Stimulated activated CD4-positive, alpha-beta T cell treated with anti-CD3 and anti-CD28 coated beads, Interleukin-15, amount 100 ng/mL, for 1 hour (primary cell): ENCODE measurements at places on chromosomes 5 and 9.

DNA sequence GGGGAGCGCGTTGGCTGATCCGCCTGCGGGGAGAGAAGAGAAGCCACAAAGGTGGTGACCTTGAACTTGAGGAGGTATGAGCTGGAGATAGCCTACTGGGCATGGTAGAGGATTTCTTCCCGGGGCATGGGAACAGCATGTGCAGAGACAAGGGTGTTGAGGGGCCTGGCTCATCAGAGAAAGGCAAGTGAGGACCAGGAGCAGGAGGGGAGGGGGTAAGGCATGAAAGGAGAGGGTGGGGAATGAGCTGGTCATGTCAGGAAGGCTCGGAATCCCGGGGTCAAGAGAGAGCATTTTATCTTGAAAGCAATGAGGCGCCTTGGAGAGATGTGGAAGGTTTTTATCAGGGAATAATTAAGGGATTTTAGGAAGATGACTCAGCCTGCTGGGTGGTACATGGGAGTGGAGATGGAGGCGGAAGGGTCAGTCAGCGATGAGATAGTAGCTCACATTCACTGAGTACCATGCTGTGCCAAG, 121.1 kb downstream of the LHX2 start:
- no peak for DNase-seq

DNA sequence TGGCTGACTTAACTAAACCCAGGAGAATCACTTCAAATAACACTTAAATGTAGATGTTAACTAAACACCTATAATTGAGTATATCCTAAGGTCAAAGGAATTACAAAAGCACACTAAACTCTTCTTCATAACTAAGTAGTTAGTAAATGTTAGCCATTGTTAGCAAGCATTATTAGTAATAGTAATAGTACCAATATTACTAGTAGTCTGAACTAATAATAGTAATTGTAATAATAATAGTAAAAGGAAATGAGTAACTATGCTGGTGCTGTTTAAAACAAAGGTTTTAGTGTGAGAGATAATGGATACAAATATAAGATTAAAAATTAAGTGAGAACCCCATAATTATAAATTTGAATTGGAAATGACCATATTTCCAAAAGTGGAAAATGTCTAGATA, 641.9 kb upstream of the RORB start:
- DNase-seq: no peak

- DNase-seq: no peak
These were observed 85.5 kb downstream of the PALM2AKAP2 start for GRCh38 chr9:109865521-109865920.

GRCh38 chr9:94706922-94707321, 19.6 kb upstream of the AOPEP start:
- DNase-seq: no peak

- no peak for DNase-seq
These were observed 111.9 kb downstream of the FEM1C start for GRCh38 chr5:115432691-115433090.

DNA sequence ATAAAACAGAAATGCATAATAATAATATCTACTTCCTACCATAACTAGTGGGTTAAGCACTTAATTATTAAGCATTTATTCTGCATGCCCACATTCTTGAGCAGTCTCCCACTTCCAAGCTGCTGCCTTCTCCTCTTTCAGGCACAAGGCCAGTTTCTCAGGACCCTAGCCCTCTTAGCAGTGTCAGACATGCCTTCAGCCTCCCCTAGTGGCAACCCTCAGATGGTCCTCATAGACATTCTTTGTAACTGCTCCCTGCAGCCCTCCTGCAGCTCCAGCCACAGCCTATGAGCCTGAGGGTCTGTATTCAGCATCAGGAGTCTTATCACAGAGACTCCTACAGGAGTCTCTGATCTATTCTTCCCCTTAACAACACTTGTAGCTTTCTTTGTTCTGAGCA, 3.9 kb downstream of the IL9 start:
- DNase-seq: no peak

DNA sequence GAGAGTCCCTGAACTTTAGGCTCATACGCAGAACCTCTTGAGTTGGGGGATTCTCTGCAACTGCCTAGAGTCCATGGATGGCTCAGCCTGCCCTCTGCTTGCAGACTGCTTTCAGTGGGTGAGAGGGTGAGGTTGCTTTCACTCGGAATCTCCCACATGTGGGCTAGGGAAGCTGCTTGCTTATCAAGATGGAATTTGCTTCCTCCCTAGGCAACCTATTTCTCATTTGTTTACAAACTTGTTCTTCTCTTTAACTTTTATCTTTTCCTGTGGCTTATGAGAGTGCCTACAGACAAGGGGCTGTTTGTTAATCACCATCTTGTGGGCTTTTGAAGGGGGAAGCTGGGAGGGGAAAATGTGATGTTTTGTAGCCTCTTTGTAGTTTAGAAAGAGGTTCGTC, 10.0 kb downstream of the TLE4 start:
- DNase-seq: no peak

DNA sequence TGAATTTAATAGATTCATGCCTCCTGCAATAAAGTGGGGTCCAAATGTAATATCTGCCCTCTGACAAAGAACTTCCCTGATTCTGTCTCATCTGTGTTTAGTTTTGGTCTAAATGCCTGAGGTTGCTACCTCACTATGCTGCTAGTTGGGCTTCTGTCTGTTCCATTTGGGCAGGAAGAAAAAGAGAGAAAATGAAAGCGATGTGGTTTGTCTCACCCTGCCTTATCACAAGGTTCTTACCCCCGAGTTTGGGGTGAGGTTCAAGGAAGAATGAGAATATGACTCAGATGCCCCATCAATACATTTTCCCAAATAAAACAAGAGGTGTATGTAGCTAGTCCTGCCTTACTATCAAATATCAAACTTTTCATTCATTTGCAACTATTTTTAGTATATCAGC, 132.1 kb upstream of the MTAP start:
- DNase-seq: no peak

- DNase-seq: no peak
These were observed 100.7 kb downstream of the CWC27 start for GRCh38 chr5:64869419-64869818.

DNA sequence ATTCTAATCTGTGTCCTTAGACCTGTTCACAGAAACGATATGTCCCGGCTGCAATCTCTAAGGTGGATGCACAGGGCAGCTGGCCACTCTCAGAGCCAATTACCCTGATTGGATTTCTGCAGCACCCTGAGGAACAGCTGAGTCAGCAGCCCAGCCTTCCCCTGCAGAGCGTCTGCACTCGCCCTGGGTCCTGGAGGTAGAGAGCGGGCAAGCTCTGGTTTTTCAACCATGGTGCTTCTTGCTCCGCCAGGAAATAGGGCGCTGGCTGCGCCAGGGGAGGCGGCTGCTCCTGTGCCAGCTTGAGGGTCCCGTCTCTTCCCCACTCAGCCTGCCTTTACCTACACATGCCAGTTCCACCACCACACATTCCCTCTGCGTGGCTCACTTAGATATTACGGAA, 19.2 kb downstream of the NDUFS6 start:
- no peak for DNase-seq

DNA sequence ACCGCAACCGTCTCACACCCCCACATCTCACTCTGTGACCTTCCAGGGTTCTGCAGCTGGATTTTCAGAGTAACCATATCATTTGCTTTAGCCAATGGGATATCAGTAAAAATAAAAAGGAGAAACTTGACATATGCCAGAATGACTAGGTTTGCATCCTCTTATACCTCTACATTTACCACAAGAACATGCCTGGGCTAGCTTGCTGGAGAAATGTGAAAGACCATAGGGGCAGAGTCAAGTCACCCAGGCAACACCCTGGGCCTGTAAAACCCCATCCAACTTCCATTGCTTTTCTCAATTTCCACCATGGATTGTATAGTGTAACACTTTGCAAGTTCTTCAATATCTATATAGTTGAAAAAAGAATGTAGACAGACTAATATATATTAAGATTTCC, 731.1 kb downstream of the PTPRD start:
- DNase-seq: no peak

- DNase-seq: no peak
These were observed 393.7 kb upstream of the PDE4D start for GRCh38 chr5:60287174-60287771.

DNA sequence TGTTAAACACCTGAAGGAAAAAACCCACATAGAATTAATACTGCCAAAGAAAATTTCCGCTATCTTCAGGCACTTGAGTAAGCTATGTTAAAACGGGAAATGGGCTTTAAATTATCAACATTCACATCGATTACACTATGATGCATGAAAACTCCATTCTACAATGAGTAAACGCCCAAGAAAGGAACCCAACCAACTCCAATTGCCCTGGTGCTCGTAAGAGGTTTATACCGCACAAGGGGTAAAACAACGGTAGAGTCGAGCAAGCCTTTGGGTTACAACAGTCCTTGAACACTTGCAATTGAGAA, 1.0 kb downstream of the AGTPBP1 start:
- DNase-seq: no peak

DNA sequence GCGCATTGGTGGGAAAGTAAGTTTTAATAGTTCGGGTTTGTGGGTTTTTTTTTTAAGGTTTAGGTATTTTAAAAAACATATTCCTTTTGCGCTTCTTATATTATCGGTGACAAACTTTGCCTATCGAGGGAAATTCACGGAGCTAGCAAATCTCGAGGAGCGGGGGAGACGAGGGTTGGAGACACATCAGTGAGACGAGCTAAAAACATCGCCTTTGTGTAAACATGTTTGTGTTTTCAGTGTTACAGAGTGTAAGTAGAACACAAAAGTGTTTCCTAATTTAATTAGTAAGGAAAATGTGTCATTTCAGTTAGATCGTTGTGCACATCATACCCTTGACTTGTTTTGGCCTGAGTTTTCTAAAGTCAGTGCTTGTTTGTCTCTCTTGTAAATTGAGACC, 945 bp downstream of the BTF3 start:
- no peak for DNase-seq

- DNase-seq: no peak
These were observed 4.7 kb downstream of the IRGM start for GRCh38 chr5:150851039-150851438.

- no peak for DNase-seq
These were observed 48.1 kb downstream of the OTULIN start for GRCh38 chr5:14712666-14713065.

DNA sequence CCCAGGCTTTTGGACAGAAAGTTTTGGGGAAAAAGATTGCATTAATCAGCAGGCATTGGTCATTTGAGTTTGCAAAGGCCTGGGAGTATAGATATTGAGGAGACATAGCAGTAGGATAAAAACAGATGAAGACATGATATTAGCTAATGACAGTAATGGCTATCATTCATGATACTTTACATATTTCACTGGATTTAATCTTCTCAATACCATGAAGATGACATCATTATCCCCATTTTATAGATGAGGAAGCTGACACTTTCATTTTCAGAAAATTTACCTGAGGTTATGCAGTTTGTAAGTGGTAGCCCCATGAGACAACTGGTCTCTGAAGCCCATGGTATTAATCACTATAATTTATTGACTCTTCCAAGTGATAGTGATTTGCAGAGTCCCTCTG, 23.0 kb downstream of the GLRA1 start:
- no peak for DNase-seq

GRCh38 chr5:76626738-76627137, 3.5 kb upstream of the F2RL2 start:
- DNase-seq: no peak

DNA sequence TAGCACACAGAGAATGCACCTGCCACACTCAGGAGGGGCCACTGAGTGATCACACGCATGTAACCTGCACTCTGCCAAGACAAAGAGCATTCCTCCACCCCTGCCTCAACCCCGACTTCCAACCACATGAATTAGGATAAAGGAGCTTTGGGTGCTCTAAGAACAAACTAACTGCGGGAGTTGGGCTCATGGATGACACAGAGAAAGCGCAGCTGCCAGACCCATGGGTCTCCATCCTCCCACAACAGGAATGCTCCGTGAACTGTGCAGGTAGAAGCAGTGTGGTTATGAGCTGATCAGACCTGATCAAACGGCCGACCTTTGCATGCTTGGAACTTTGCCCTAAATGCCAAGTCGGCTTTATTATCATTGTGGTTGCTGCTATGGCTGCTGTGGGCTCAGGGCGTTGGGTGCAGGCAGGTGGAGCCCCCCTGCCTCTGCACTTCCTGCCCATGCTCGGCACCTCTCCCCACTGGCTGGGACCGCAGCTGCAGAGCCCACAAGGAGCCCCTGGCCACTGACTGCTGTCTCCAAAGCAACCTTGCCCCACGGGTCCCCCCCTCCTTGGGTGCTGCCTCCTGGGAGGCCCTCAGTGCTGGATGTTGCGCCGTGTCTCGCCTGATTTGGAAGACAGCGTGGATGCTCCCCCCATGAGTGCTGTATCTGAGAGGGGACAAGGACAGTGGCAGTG, 2.6 kb upstream of the SLC6A3 start:
- DNase-seq: no peak

- no peak for DNase-seq
These were observed 201.7 kb downstream of the GADD45G start for GRCh38 chr9:89806371-89807100.

- no peak for DNase-seq
These were observed 905.6 kb upstream of the CDH6 start for GRCh38 chr5:30287890-30288289.

DNA sequence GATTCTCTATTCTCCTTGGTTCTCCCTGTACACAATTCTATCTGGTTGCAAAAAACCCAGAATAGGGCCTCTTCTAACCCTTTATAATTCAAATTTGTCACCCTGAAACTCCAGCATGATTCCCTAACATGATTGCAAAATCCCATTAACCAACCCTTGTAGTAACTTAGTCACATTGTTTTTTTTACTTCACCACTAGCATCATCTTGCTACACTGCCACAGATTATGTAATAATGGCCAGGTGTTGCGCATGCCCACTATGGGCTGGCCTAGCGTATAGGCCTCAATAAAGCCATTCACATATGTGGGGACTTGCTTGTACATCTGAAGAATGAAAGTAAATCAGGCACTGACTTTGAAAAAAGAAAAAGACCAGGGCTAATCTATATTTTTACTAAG, 25.7 kb downstream of the FAM170A start:
- no peak for DNase-seq

DNA sequence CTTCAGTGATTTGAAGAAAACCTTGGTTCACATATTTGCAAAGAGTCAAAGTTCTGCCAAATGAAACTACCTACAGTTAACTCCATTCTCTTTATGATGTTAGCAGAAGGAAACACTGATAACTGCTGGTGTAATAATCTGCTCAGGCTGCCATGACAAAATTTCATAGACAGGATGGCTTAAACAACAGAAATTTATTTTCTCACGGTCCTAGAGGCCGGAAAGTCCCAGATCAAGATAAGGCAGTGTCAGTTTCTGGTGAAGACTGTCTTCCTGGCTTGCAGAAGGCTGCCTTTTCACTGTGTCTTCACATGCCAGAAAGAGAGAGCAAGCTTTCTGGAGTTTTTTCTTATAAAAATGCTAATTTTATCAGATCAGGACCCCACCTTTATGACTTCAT, 102.4 kb upstream of the PARP8 start:
- no peak for DNase-seq

GRCh38 chr5:92581690-92582089, 999.3 kb downstream of the NR2F1-AS1 start:
- no peak for DNase-seq

GRCh38 chr5:118614731-118615456, 373.5 kb downstream of the DTWD2 start:
- DNase-seq: no peak

GRCh38 chr9:85344901-85345300, 396.9 kb downstream of the AGTPBP1 start:
- DNase-seq: no peak
